T47D (cell line): ENCODE measurements at places on chromosomes 11 and 22.

DNA sequence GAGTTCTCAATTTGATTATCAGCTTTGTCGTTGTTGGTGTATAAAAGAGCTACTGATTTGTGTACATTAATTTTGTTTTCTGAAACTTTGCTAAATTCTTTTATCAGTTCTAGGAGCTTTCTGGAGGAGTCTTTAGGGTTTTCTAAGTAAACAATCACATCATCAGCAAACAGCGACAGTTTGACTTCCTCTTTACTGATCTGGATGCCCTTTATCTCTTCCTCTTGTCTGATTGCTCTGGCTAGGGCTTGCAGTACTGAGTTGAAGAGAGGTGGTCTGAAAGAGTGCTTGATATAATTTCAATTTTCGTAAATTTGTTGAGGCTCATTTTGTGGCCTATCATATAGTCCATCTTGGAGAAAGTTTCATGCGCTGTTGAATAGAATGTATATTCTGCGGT, 213.0 kb downstream of the DLG2 start:
- no peak for DNase-seq

DNA sequence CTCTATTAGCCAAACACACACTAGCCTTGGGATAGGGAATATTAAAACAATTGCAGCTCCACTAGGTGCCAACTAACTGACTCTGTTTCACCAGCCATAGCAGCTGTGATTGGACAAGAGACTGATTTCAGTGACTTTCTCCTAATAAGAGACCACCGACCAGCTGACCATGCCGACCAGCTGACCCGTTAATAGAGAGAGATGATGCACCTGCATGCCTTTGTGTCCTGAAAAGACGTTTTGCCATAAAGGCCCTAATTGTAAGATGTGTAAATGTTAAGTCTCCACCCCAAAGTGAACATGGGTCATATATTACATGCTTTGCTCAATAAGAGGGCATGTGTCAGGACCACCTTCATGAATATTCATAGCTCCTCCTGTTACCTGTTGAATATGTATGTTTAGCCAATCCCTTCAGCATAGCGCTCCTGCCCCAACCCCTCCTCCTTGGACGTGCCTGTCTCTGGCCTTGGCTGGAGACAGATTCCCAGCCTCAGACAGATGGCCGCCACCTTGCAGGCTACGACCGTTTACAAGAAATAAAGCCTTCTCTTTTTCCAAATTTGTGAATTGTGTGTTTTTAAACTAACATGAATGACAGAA, 1.3 kb upstream of the NADSYN1 start:
- no peak for DNase-seq

GRCh38 chr11:29616611-29617010, 400.2 kb downstream of the KCNA4 start:
- DNase-seq, result no peak

GRCh38 chr11:94148189-94148588, 19.5 kb downstream of the PANX1 start:
- no peak for DNase-seq

DNA sequence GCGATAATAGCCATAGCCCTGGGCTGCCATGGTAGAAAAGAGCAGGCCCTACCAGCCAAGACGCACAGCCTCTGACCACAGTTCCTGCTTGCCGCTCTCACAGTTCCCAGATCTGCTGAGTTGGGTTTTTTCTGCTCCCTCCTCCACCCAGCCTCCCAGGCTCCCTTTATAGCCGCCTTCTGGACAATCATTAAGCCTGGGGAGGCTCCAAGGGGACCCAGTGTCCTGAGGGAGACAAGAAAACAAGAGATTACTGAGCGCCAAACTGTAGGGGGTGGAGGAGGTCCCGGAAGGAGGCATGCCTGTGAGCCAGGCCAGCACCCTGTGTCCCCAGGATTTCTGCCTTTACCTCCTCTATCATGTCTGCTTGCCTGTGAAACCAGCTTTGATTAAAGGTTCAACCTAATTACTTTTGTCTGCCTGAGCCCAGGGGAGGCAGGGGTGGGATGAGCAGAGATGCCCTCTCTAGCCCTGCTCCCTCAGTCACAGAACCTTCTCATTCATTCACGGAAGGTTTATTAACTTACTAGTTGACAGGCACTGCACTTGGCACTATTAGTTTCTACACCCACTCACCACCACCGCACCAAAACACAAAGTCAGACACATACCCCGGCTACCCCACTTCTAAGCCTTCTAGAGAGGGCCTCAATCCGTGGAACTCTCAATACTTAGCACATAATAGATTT, 1.2 kb downstream of the SLC37A4 start:
- no peak for DNase-seq

DNA sequence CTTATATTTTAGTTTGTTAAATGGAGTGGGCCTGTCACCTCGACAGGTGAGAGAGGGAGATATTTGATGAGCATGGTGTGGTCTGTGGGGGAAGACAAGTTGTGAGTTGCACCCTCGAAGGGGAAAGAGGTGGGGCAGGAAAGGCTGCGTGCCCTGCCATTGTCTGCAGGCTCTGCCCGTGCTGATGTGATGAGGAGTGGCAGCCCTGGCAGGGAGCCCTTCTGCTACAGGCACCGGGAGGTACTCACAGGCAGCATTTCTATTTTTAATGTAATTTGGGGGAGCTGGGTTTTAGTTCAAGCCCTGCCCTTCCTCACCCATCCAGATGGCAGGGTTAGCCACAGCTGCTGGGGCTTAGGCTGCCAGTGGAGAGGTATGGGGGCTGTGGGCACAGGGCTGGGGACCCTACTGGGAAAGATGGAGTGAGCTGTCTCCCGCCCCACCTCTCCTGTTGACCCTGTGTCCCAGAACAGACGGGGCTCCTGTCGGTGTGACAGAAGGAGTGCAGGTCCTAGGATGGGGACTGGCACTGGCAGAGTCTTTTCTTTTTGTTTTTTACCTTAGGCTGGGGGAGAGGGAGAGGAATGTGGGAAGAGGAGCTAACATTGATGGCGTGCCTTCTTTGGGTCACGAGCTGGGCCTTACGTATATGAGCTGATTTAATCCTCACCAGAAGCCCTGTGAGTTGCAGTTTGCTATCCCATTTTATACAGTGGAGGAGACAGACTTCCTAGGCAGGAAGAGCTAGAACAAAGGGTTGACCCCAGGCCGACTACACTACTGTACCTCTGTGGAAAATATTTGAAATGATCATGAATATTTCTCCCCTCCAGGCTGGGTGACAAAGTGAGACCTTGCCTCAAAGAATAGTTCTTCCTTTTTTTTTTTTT, 51.6 kb downstream of the CEP164 start:
- no peak for DNase-seq

- peak; percentile 99 for DNase-seq
Observed at GRCh38 chr22:35622191-35622913, 5.2 kb upstream of the MB start.

DNA sequence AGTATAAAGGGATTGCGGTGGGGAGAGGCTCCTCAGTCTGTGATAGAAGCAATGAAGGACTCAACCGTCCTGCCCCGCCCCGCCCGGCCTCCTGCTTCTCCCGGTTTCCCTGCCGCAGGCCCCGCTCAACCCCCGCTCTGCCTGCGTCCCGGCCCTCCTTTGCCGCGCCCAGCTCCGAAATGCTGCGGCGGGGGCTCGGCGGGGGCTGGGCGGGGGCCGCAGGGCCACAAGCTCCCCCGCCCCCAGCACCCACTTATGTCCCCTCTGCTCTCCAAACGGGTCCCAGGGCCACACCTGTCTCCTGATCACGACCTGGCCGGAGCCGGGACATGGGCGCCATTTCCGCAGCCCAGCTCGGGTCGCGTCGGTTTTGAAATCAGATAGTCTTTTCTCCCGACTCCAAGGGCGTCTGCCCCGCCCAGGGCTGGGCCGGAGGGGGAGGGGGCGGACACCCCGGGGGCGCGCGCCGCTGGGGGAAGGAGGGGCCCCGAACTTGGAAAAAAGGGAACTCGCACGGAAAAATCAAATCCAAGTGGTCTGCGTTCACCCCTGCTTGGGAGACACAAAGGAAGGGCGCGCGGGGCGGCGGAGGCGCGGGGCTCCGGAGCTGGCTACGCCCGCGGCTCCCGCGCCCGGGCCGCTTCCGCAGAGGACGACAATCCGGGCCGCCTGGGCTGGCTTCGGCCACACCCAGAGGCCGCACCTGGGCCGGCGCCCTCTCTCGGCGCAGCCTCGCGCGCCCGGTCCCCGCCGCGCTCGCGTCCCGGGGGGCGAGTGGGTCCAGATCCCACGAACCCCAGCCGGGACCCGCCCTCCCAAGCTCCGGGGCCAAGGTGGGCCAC, 70.6 kb upstream of the EP300 start:
- DNase-seq, result no peak

DNA sequence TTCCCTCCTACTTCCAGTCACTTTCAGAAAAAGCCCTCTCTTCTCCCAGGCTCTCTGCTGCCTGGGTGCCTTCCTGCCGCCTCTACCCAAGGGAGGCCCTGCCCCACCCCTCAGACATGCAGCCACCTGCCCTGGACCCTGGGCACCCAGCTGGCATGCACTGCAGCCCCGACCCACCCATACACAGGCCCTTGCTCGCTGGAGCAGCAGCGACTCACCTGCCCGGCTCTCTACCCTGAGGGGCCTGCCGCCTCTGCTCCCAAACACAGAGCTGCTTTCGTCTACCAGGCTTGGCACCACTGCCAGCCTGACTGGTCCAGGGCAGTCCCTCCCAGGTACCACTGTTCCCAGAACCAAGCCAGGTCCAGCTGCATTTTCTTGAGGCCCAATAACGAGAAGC, 1.2 kb upstream of the TSSK2 start:
- no peak for DNase-seq

DNA sequence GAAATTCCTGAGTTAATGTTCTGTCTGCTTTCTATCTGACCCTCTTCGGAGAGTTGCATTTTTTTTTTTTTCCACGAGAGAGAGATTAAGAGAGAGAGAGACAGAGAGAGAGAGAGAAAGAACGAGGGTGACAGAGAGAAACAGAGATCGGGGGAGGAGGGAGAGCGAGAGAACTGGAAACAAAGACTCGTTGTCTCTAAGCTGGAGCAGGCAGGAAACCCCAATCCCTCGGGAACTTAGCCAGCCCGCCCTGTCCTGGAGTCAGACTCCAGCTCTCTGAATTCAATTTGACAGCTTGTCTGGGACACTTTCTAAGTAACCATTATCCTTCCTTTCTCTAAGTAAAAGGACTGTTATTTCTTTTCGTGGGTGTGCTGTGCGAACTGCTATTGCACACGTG, 76.9 kb downstream of the KCNJ1 start:
- no peak for DNase-seq

- no peak for DNase-seq
Observed at GRCh38 chr11:76778874-76779273, 4.3 kb upstream of the TSKU start.

GRCh38 chr22:24588757-24589481, 4.0 kb downstream of the LRRC75B start:
- DNase-seq, result no peak

DNA sequence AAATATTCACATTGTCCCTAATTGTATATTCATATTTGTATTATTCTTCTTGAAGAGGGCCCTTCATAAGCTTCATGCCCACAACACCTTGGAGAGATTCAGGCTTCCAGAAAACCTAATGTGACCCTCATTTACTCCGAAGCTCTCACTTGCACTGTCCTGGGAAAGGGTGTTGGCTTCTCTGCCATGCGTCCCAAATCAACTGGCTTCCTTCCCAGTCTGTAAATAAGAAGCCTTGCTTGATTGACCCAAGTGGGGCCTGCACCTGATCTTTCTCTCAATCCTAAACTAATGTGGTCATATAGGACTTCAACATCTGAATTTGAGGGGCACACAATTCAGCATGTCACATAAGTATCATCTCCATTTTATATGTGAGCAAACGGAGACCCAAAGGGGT, 40.5 kb upstream of the ZBTB16 start:
- no peak for DNase-seq

GRCh38 chr11:116638463-116638862, 134.3 kb downstream of the BUD13 start:
- no peak for DNase-seq

- DNase-seq, result no peak
Observed at GRCh38 chr11:13137844-13138301, 128.8 kb downstream of the RASSF10 start.

DNA sequence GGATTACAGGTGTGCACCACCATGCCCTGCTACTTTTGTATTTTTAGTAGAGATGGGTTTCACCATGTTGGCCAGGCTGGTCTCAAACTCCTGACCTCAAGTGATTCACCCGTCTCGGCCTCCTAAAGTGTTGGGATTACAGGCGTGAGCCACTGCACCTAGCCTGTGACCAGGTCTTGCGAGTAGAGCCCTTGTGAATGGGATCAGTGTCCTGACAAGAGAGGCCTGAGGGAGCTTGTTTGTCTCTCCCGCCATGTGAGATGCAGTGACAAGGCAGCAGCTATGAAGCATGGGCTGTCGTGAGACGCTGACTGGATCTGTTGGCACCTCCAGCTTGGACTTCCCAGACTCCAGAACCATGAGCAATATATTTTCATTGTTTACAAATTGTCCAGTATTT, 69.3 kb downstream of the LRRC32 start:
- DNase-seq, result no peak

DNA sequence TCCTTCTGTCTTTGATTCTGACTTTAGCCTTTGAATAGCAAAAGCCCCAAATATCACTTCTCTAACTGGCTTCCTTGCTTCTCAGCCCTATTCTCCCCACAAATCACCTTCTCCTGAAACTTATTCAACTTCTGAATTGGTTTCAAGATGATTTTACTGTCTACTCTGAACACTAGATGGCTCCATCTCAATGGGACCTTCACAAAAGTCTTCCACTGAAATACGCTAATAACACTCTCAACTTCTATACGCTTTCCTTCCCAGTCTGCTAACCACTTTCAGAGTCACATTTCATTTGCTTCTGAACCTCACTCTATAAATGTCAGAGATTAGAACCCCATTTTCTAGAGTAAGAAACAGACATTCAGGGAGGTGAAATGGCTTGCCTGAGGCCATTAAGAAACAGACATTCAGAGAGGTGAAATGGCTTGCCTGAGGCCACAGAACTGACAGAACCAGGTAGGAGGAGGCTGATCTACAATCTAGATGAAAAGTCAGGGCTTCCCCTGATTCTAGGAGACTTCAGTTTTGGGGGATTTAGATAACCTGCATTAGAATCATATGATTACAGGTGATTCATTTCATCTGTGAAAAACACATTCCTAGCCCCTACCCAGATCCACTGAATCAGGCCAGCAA, 20.6 kb downstream of the MORC2 start:
- DNase-seq, result no peak

DNA sequence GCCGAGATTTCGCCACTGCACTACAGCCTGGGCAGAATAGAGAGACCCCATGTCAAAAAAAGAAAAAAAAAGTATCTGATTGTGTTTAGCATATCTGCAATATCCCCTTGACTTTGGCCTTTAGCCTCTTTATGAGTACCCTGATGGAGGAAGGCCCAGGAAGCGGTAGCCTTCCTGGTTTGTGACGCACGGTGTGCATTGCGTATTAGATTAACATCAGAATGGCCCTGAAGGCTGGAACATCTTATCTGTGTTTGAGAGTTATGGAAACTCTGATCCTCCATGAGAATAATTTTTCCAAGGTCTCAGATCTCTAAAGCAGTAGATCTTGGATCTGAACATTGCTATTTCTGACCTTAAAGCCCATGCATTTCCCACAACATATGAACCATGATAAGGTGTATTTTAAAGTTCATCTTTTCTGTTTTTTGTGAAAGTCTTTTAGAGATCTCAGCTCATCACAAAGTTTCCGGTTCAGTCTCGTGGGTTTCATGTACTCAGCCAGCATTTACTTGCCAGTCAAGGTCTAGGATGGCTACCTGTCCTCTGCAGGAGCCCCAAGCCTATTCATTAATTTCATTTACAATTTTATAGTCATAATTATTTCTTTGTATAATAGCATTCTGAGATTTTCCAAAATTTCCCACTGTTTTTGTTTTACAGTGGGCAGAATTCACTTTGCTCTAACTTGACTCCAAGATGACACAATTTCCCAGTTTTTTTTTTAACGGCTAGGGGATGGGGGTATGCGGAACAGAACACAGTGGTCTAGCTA, 605 bp upstream of the FDX1 start:
- DNase-seq, result no peak

GRCh38 chr11:64268893-64269539, 15.4 kb downstream of the BAD start:
- no peak for DNase-seq
